ENCODE measurements at places on chromosomes 2 and 18.

DNA sequence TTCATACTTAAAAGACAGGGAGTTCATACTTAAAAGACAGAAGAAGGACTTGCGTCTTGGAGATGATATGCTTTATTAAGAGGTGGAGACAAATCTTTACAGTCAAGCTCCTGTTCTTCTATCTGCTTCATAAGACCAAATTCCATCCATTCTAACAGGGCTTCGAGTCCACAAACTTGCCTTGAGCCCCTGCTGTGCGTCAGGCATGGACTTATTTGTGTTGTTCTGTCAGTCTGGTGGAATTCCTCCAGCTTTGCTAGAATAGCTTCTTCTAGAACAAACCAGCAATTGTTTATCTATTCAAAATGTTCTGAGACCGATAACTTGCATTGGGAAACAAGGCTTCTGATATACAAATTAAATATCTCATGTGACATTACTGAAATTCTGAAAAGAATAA lies 73.9 kb upstream of the SOX11 start:
- DNase-seq, result no peak

- no peak for DNase-seq
Measured at GRCh38 chr2:79717364-79718007, 204.6 kb downstream of the CTNNA2 start.

DNA sequence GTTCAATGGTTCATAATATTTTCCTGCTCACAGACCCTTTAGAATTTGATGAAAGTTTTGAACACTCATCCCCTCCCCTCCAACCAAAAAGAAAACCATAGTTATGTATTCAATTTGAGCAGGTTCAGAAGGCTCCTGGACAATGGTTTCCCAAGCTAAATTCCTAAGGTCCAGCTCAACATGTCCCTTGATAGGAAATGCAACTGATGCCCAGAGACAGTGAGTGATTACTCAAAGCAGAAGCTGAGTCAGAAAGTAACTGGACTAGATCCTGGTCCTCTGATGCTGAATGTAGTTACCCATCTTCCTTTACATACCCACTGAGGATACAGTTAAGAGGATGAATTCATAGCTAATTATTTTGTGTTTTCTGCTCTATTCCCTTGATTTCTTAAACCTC lies 218.9 kb upstream of the NCKAP5 start:
- no peak for DNase-seq

GRCh38 chr2:132606649-132607048 lies 63.4 kb downstream of the LYPD1 start:
- no peak for DNase-seq

- no peak for DNase-seq
Measured at GRCh38 chr2:239685556-239685955, 284.7 kb upstream of the HDAC4 start.

Data from activated CD8-positive, alpha-beta memory T cell treated with anti-CD3 and anti-CD28 coated beads for 4 hours (primary cell).